CD8-positive, alpha-beta T cell (primary cell): ENCODE measurements at places on chromosomes 1 and 21. TPM values are rescaled to one million over a fixed set of nuclear protein-coding genes. Genes with fewer than 3 reads are reported as not detected.

The ARHGEF10L gene
- not detected for total RNA-seq

The TESK2 gene
- total RNA-seq: 4.6 TPM

The PSMG1 gene
- 4.7 TPM for total RNA-seq

The C1QC gene
- not detected for total RNA-seq

The PGBD5 gene
- not detected for total RNA-seq
